Fibroblast of skin of right quadriceps (primary cell): ENCODE measurements at places on chromosomes 3 and 15.

DNA sequence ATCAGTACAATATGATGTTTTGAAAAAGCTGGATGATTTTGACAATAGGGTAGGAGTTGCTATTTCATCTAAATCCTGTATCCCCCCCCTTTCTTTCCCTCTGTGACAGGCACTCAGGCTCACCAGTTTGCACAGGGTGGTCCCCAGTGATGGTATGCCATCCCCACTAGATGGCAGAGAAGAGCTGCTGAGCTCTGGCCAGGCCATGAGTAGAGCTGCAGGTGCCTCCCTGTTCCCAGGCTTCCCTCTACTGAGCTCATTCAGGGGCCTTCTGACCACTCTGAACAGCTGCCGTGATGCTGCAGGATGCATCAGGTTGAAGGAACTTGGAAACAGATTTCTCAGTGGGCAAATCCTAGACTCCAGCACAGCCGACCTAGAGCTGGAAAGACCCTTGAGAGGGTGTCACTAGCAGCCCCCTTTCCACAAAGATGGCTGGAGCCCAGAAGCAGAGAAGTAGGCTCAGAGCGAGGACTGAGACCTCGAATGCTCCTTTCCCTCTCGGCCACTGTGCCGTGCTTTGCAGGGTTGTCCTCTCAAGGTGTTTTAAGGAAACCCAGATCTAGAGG, 45.1 kb downstream of the EFCAB12 start:
- DNase-seq = peak; percentile 55

- DNase-seq = no peak
Measured at GRCh38 chr3:99648516-99648915, 10.1 kb downstream of the COL8A1 start.

GRCh38 chr15:29986946-29987345, 95.8 kb upstream of the GOLGA8J start:
- no peak for DNase-seq

DNA sequence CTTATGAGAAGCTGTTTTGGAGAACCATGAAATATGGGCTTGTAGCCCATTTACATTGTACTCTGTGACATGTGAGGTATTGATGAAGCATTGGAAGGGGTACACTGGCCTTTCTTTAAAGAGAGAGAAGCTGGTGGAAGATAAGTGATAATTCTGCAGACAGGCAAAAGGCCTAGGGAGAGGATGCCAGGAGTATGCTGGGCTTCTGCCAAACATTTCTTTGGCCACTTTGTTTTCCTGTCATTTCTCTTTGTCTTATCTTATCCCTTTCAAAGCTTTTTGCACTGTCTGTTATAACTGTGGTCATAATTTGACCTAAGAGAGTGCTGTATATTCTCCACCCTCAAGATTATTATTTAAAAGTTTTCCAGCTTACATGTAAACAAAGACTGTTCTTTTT, 109.6 kb upstream of the SEMA6D start:
- no peak for DNase-seq

- no peak for DNase-seq
Measured at GRCh38 chr3:119500901-119501300, 2.6 kb downstream of the TIMMDC1 start.

DNA sequence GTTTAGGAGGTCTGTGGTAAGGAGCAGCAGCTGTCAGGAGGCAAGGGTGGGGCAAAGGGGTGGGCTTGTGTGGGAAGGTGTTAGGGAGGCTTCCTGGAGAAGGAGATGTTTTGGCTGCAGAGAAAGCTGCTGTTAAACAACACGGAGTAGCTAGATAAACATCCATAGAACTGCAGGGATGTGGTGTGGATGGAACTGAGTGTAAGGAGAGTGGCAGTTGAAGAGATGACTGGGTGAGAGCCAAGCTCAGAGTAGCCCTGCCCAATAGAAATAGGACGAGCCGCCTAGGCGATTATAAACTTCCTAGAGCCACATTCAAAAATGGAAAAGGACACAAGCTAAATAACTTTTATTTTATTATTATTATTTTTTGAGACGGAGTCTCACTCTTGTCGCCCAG, 19.9 kb downstream of the RPLP1 start:
- DNase-seq = no peak

GRCh38 chr3:107394502-107394901, 17.3 kb downstream of the CCDC54 start:
- no peak for DNase-seq
